H4 (cell line): ENCODE measurements at places on chromosomes 2 and 18. TPM values are rescaled to one million over a fixed set of nuclear protein-coding genes. Genes with fewer than 3 reads are reported as not detected.

GRCh38 chr2:108414256-108414876, 34.6 kb upstream of the GCC2 start:
- DNase-seq: no peak

DNA sequence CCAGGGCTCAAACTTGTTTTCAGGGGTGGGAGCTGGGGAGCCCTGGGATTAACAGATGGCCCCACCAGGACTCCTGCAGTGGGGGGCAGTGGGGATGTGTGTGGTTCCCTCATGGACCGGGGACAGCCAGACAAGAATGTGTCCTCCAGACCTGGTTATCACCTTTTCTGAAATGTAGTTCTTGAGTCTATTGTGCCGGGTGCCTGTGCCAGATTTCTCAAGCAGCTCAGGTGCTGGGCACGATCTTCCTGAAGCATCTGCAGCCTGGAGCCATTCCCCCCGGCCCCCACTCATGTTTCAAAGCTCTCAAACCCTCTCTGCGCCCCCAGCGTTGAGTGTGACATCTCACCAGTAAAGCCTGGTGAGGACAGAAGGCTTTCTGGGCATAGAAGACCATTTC, 48.4 kb upstream of the HAAO start:
- no peak for DNase-seq

DNA sequence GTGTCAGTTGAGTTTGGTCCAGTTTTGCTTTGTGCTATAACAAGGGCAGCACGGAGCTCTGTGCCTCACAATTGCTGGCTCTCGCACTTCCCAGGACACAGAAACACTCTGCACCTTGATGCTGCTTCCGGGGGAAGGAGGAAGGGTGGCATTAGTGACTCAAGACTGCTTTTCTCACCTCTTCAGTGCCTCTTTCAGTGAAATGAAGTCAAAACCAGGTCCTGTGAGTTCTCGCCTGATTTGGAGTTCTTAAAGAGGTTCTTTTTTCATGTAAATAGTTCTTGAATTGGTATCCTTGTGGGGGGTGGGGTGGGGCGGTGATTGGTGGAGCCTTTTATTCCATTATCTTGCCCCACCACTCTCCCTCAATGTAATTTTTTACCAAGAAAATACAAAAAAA, 91.5 kb upstream of the MYT1L start:
- DNase-seq: no peak

- DNase-seq: no peak
Observed at GRCh38 chr2:37026050-37026449, 58.1 kb downstream of the HEATR5B start.

GRCh38 chr2:136665736-136666135, 99.6 kb upstream of the THSD7B start:
- no peak for DNase-seq

Gene REG1B
- not detected in 2 replicates for total RNA-seq
